ENCODE measurements at places on chromosomes 16 and 17.
A peak's percentile ranks its signal among the peaks of the same experiment; 100 is the strongest.

DNA sequence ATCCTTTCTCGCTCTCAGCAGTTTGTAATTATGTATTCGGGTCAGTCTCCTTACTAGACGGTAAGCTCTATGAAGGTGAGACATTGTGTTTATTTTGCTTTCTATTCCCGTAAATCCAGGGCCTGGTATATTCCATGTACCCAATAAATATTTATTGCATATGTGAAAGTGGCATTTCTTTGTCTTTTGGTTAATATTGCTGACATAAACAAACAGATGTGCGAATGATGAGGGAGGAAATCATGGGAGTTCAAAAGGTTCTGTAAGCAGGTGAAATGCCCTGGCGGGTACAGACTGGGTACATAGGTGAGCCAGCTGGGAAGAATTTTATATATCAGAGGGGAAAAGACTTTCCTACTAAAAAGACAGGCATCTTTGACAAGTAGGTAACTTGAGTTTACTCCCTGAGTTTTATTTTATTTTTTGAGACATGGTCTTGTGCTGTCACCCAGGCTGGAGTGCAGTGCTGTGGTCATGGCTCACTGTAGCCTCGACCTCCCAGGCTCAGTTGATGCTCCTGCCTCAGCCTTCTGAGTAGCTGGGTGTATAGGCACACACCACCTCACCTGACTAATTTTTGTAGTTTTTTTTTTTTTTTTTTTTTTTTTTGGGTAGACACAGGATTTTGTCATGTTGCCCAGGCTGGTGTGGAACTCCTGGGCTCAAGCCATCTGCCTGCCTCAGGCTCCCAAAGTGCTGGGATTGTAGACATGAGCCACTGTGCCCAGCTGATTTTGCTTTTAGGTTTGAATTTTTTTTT is 5.7 kb upstream of the METTL9 start:
- H3K27me3 ChIP-seq = no peaks in the 10 kb centered on the region
- no peak for DNase-seq
- H3K4me3 ChIP-seq = no peak overlapping the region
- H3K36me3 ChIP-seq = no peaks in the 10 kb centered on the region
- H3K27ac ChIP-seq = no peak overlapping the region

DNA sequence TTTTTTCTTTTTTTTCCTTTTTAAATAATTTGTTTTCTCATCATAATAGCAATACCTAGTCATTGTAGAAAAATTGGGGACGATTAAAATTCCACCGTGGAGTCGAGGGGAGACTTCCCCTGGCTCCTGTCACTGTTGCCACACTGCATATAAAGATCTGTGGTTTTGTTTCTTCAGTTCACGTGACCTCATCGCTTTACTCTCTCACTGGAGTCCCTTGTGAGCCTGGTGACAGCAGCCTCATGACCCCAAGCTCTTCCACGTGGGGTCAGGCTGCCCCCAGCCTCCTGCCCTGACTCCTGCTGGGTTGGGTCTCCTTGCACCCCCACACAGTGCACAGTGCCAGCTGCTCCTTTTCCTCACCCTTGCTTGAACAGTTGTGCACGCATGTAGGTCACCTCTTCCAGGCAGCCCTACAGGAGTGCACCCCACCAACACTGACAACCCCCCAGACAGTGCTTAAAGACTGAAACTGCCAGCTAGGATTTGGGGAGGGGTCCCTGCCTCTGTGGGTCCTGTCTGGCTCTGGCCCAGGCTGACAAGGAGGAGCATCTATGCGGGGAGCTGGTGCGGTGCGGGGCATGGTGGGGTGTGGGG is 7.3 kb upstream of the METRNL start:
- H3K4me1 ChIP-seq = peaks cover 28% of the 10 kb centered on the region
- DNase-seq = no peak
- H3K36me3 ChIP-seq = no peaks in the 10 kb centered on the region
- no peak overlapping the region for H3K4me3 ChIP-seq
- no peak overlapping the region for H3K27ac ChIP-seq
- H3K27me3 ChIP-seq = peaks cover 3% of the 10 kb centered on the region

DNA sequence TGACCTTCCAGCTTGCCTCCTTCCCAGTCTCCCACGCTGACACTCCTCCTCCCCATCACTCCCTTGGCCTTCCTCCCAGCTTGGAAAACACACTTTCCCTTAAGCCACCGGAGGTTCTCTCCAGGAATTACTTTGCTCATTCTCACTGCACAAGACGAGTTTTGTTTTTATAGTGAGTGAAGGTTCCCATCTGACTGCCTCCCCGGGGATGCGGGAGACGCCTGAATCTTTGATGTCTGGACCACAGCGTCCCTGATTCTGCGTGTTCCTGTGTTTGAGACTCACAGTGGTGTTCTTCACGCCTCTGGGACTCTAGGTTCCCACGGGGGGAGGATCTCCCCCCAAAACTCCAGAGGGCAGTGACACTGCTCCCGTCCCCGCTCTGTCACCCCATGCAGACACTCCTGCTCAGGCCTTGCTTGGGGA is 2.0 kb downstream of the DNAI2 start:
- H3K27ac ChIP-seq = no peak overlapping the region
- peaks cover 31% of the 10 kb centered on the region for H3K4me1 ChIP-seq
- H3K36me3 ChIP-seq = no peaks in the 10 kb centered on the region
- no peak overlapping the region for H3K4me3 ChIP-seq

DNA sequence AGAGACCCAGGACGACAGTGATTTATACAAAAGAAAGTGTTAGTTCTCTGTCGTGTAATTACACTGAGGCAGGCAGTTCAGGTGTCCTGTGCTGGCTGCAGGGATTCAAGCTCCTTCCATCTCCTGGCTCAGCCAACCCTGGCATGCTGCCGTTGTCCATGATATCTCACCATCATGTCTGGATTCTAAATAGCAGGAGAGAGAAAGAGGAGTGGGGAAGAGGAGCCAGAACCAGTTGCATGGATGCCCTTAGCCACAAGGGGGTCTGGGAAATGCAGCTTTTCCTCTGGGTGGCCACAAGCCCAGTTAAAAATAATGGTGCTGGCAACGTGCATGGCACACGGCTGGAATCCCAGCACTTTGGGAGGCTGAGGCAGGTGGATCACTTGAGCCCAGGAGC is 9.7 kb downstream of the C16orf54 start:
- H3K27me3 ChIP-seq = no peaks in the 10 kb centered on the region
- peaks cover 7% of the 10 kb centered on the region for H3K36me3 ChIP-seq
- H3K4me3 ChIP-seq = no peak overlapping the region
- no peak overlapping the region for H3K27ac ChIP-seq
- no peak for DNase-seq
- H3K4me1 ChIP-seq = peaks cover 77% of the 10 kb centered on the region

DNA sequence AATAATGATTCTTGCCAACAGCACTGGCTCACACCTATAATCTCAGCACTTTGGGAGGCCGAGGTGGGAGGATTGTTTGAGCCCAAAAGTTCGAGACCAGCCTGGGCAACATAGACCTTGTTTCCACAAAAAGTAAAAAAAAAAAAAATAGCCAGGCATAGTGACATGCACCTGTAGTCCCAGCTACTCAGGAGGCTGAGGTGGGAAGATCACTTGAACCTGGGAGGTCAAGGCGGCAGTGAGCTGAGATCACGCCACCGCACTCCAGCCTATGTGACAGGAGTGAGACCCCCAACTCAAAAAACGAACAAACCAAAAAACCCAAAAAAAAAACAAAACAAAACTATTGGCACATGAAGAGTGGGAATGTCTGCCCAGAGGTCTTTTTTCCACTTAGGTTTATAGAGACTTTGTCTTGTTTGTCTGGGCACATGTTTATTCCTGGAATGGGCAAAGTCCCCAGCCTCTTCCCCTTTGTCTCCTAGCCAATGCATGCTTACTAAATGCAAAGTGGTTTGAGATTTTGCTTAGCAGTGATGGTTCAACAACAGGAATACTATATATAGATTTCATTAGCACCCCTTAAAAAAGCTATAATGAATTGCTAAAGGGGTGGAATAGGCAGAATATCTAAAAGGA is 25.9 kb downstream of the NMT1 start:
- no peaks in the 10 kb centered on the region for H3K4me1 ChIP-seq
- H3K27me3 ChIP-seq = no peaks in the 10 kb centered on the region
- H3K27ac ChIP-seq = no peak overlapping the region

DNA sequence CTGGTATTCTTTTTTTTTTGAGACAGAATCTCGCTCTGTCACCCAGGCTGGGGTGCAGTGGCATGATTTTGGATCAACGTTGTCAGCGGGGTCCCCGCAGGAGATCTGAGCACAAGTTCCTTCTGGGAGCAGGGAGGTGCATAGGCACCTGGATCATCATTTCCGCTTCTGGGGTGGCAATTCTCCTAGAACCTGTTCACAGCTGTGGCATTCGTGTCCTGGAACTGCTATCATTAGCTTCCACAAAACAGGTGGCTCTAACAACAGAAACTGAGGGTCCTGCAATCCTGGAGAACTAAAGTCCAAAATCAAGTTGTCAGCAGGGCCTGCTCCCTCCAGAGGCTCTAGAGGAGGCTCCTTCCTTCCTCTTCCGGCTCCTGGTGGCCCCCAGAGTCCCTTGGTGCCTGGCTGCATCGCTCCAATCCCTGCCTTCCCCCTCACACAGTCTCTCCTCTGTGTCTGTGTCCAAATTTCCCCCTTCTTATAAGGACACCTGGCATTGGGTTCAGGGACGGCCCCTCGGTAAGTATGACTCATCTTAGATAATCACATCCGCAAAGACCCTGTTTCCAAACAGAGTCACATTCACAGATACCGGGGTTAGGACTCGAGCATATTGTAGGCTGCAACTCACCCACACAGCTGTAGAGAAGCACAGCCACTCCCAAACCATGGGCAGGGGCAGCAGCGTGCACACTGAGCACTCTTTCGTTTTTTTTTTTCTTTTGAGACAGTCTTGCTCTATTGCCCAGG is 43.5 kb upstream of the KLHDC4 start:
- peaks cover 29% of the 10 kb centered on the region for H3K4me1 ChIP-seq
- no peaks in the 10 kb centered on the region for H3K27me3 ChIP-seq
- H3K27ac ChIP-seq = peak overlapping the region; percentile 0
- DNase-seq = peak; percentile 27
- H3K4me3 ChIP-seq = no peak overlapping the region

DNA sequence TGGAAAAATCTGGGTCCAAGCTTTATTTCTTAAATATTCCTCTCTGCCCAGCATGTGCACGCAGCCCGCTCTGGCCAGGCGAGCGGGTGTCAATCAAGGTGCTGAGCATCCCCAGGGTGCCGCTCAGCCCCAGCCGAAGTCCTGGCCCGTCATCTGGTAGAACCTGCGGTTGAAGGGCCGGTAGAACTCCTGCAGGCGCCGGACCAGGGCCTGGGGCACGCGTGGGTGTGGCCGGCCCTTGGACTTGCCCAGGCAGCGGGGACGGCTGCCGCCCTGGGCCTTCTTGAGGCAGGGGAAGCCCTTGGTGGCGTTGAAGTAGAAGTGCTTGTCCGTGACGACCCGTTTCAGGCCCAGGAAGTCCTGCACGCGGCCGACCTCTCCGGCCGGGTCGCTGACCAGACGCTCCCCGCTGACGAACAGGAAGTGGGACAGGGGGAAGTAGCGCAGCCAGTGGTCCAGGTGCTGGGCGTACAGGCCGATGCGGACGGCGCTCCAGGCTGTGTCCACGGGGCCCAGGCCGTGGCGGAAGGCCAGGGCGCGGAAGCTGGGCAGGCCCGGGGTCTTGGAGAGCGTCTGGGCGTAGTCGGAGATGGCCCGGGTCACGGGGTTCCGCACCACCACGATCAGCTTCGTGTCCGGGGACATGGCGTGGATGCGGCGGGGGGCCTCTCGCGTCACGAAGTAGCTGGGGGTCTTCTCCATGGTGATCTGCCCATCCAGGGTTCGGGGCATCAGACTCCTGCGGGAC is 6.6 kb downstream of the HS3ST6 start:
- no peak overlapping the region for H3K27ac ChIP-seq
- DNase-seq = no peak
- H3K36me3 ChIP-seq = no peaks in the 10 kb centered on the region
- H3K4me3 ChIP-seq = no peak overlapping the region
- H3K4me1 ChIP-seq = no peaks in the 10 kb centered on the region

- H3K4me1 ChIP-seq = no peaks in the 10 kb centered on the region
- no peak overlapping the region for H3K27ac ChIP-seq
- H3K4me3 ChIP-seq = no peak overlapping the region
- DNase-seq = no peak
- peaks cover 3% of the 10 kb centered on the region for H3K27me3 ChIP-seq
Observed at GRCh38 chr17:70375813-70376770, 206.8 kb downstream of the KCNJ2 start.

- no peak overlapping the region for H3K27ac ChIP-seq
- peak; percentile 65 for DNase-seq
- H3K27me3 ChIP-seq = peaks cover 22% of the 10 kb centered on the region
- H3K4me1 ChIP-seq = peaks cover 12% of the 10 kb centered on the region
- peak overlapping the region; percentile 59 for H3K4me3 ChIP-seq
- no peaks in the 10 kb centered on the region for H3K36me3 ChIP-seq
Observed at GRCh38 chr17:2025622-2026309, 632 bp upstream of the RTN4RL1 start.

DNA sequence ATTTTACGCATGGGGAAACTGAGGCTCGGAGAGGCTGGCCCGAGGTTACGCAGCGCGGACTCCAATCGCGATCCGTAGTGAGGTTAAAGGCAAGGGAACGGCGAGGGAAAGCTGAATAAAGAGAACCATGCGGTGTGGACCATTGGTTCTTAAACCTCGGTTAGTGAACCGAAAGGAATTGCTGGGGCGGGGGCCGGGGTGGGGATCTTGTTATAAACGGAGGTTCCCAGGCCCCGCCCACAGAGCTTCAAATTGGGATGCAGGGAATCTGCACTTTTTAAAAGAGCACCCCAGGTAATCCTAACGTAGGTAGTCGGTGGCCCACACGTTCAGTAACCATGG is 524 bp downstream of the IQCK start:
- DNase-seq = peak; percentile 36
- peaks cover 23% of the 10 kb centered on the region for H3K36me3 ChIP-seq
- no peaks in the 10 kb centered on the region for H3K27me3 ChIP-seq
- peaks cover 21% of the 10 kb centered on the region for H3K4me1 ChIP-seq
- peak overlapping the region; percentile 95 for H3K4me3 ChIP-seq
- peak overlapping the region; percentile 10 for H3K27ac ChIP-seq

DNA sequence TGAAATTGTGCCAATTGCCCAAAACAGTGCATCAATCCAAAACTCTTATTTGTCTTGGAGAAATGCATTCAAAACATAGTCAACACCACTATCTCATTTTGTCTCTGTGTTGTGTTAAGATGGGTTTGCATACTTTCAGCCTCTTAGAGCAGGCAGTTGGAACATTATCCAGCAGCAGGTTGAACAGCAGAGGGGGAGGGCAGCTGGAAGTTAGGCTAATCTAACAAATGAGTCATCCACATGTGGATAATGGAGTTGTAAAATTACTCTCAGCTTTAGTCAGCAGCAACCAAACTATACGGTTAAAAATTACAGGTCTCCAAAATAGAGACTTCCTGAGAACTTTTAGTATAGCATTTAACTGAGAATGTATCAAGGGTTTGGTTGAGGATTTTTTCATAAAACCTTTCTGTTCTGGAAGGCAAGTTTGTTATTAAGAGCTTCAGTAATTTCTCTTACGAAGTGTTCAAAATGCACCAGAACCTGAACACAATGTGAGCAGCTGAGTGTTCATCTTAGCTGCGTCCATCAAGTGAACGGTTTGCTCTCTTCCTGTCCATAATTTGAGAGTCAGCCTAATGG is 46.3 kb downstream of the PRKCA start:
- no peaks in the 10 kb centered on the region for H3K27me3 ChIP-seq
- H3K4me1 ChIP-seq = peaks cover 73% of the 10 kb centered on the region
- peak overlapping the region; percentile 78 for H3K27ac ChIP-seq

- no peak overlapping the region for H3K27ac ChIP-seq
- no peaks in the 10 kb centered on the region for H3K4me1 ChIP-seq
- H3K36me3 ChIP-seq = no peaks in the 10 kb centered on the region
- H3K27me3 ChIP-seq = peaks cover 5% of the 10 kb centered on the region
- no peak overlapping the region for H3K4me3 ChIP-seq
- DNase-seq = no peak
Observed at GRCh38 chr17:81528651-81529436, 667 bp downstream of the FSCN2 start.

Measured in activated CD4-positive, alpha-beta T cell treated with anti-CD3 and anti-CD28 coated beads for 36 hours (primary cell).